ENCODE measurements at places on chromosomes 7 and 10.

GRCh38 chr10:69631566-69631965, 1.5 kb downstream of the FAM241B start:
- DNase-seq = no peak

DNA sequence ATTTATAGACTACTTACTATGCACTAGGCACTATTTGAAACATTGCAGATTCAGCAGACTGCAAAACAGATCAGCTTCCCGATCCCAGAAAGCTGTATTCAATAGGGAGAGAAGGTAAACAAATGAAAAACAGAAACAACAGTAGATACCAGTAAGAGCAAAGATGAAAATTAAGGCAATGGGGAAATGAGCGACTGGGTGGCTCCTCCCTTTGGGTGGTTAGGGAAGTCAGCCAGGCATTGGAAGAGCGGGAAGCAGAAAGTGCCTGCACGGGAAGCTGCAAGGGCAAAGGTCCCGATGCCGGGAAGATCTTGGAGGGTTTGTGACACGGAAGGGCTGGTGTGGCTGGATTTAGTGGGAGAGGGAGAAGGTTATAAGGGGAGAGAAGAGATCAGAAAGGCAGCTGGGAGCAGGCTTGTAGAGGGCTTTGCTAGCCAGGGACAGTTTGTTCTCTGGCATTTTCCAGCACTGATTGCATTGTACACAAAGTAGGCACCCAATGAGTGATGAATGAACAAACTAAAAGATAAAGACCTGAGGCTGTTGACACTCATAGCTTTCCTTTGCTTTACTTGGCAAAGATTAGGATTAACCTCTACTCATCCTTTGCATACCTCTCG, 67.8 kb downstream of the NAMPT start:
- DNase-seq = no peak

DNA sequence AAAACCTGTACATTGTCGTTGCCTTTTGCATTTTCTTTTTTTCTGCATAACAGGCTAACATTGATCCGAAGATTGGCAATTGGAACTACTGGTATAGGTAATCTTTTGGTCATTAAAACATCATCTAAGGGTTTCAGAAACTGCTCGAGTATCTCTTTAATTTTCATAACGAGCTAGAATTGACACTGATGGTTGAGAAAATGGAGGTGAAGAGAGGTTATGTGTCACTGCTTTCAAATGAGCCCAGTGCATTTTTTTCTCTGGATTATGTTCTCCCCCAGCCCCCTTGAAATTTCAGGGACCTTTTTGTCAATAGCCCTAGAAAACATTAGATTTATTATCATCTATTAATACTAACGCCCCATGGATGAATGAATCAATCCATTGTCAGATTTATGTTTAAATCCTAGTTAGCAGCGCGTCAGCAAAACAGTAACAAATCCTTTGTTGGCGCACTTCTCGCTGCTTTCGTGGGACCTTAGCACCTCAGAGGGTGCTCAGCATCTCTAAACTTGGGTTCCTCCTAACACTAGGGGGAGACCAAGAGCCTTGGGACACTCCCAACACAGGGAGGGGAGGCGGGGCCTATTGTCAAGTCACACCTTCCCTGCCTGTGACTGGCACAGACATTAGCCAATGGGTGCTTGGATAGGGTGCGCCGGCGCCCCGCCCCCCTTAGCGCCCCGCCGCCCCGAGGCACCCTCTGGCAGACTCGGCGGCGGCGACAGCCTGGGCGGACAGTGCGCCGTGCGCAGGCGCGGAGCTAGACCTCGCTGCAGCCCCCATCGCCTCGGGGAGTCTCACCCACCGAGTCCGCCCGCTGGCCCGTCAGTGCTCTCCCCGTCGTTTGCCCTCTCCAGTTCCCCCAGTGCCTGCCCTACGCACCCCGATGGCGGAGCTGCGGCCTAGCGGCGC, at the start of gene SUFU:
TSS of gene SUFU (plus strand) at position 709 of the 915 bp plus-strand sequence. CDS start at position 890, 181 bp downstream.
- DNase-seq = peak; percentile 93

- no peak for DNase-seq
Measured at GRCh38 chr10:74206746-74207145, 55.7 kb downstream of the ADK start.

DNA sequence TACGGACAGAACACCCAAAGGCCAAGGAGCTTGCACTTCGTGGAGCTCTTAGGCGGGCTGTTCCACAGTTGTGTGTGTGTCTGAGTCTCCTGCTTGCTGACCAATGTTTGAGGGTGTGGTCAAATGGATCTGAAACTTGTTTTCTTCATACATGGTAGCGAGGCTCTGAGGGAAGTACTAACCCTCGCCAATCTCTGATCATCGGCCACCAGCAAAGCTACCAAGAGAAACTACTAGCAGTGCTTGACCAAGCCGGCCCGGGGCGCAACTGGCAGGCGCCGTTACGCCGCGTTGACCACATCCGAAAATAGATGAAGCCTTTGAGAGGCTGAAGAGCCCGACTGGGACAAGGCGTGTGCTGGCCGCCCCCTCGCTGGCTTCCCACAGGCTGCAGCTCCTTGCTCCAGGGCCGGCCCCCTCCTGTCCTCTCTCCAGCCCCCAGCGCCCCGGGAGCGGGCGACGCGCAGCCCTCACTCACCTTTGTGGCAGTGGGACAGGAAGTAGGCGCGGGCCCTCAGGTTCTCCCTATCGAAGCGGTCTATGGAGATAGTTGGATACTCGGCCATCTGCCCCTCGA, 384 bp downstream of the DCLRE1C start:
- no peak for DNase-seq

GRCh38 chr10:58662314-58662713, 149.6 kb downstream of the BICC1 start:
- no peak for DNase-seq

DNA sequence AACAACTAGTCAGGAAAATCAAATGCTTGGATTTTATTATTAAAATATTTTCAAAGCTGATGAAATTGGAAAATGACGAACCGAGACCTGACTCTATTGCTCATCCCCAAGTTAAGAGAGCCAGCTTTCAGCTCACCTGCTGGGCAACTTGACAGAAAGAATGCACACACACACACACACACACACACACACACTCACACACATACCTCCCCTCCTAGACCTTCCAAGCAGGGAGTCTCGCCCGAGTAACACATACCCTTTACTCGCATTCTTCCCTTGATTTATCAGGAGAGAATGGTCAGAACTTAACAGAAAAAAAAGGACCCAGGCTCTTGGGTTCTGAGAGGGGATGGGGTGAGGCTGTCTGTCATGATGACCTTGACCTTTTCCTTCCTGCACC, 19.1 kb downstream of the GPRIN2 start:
- no peak for DNase-seq

GRCh38 chr7:111268941-111269340, 178.0 kb downstream of the LRRN3 start:
- no peak for DNase-seq

GRCh38 chr10:132532749-132533560, 4.6 kb upstream of the INPP5A start:
- DNase-seq = no peak

Measured in activated T-helper 1 cell treated with anti-CD3 and anti-CD28 coated beads, Interleukin-2, amount 50 U/mL, for 16 hours (primary cell).